H9 (cell line): ENCODE measurements at places on chromosomes 13 and 19. TPM values are rescaled to one million over a fixed set of nuclear protein-coding genes. Genes with fewer than 3 reads are reported as not detected.
A peak's percentile ranks its signal among the peaks of the same experiment; 100 is the strongest.

Gene SHISA7
- 0.31 TPM in 2 replicates for total RNA-seq

Gene CGB2
- total RNA-seq, result 0.55 and 0.77 TPM in 2 replicates

DNA sequence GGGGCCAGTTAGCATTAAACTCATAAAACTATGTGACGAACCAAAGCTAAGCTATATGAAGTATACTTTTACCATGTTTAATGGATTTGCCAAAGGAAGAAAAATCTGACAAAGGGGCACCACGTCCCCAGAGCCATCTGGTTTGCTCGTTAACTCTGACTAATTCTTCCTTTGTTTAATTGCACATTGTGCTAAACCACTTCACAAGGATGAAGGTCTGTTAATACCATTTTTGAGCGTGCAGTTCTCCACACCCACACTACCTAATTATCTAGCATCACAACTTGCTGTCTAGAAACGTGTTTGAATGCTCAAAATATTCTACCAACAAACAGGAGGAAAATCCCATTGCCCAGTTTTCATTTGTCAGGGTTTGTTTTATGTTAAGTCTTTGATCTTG lies 74.8 kb downstream of the COL4A1 start:
- no peak overlapping the region for H3K4me3 ChIP-seq
- H3K27ac ChIP-seq, result no peak overlapping the region
- H3K4me1 ChIP-seq, result no peaks in the 10 kb centered on the region; the same call in 1 of the 2 replicates
- no peak for DNase-seq

DNA sequence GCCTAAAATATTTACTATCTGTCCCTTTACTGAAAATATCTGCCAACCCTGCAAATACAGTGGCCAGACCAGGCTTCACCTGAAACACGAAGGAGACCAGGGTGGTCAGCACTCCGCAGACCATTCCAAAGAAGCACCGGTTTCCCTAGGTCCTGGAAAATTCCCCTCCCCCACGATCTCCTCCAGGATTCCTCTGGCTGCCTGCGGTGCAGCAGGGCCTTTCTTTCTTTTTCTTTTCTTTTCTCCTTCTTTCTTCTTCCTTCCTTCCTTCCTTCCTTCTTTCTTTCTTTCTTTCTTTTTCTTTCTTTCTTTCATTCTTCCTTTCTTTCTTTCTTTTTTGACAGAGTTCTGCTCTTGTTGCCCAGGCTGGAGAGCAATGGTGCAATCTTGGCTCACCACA lies 152.7 kb downstream of the USP12 start:
- no peaks in the 10 kb centered on the region; the same call in 1 of the 2 replicates for H3K36me3 ChIP-seq
- no peak overlapping the region for H3K27ac ChIP-seq
- H3K27me3 ChIP-seq, result no peaks in the 10 kb centered on the region
- no peaks in the 10 kb centered on the region; the same call in 1 of the 2 replicates for H3K4me1 ChIP-seq
- peak; percentile 24 for DNase-seq

- no peak overlapping the region for H3K4me3 ChIP-seq
- no peaks in the 10 kb centered on the region; the same call in 1 of the 2 replicates for H3K27me3 ChIP-seq
- DNase-seq, result no peak
- H3K27ac ChIP-seq, result no peak overlapping the region
- H3K36me3 ChIP-seq, result no peaks in the 10 kb centered on the region
These were observed 201.2 kb downstream of the LHFPL6 start for GRCh38 chr13:39401756-39402155.

Gene KLK4
- 0.48 TPM in 1 of 2 replicates, not detected in the other for total RNA-seq

GRCh38 chr19:55681131-55682092 lies 6.4 kb downstream of the EPN1 start:
- H3K4me3 ChIP-seq, result no peak overlapping the region
- peaks cover 58% of the 10 kb centered on the region for H3K36me3 ChIP-seq
- DNase-seq, result no peak

Gene SIGLEC10
- total RNA-seq, result not detected in 2 replicates

Gene CCDC194
- total RNA-seq, result 0.68 and 0.75 TPM in 2 replicates
